T-helper 1 cell (primary cell): ENCODE measurements at places on chromosomes 2 and 18.

- no peak for DNase-seq
These were observed 64.0 kb downstream of the INPP4A start for GRCh38 chr2:98508709-98509066.

DNA sequence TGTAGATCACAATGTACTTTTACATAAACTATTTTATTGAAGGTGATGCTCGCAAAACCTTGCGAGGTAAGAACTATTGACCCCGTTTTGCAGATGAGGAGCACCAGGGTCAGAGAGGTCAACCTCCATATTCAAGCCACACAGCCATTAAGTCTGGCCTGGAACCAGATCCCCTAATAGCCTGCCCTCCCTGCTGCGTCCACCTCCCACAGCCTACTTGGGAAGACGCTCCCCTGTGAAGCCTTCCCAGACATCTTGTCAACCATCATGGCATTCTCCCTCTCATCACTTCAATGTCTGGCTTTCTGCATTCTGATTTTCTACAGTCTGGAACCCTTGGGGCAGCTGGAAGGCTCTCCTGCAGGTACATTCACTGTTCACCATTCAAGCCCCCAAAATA is 101.0 kb downstream of the TTC32 start:
- no peak for DNase-seq

- no peak for DNase-seq
These were observed 2043.3 kb upstream of the PIK3C3 start for GRCh38 chr18:39911716-39912115.

- DNase-seq = no peak
These were observed 98.2 kb downstream of the EIPR1 start for GRCh38 chr2:3279236-3279960.

DNA sequence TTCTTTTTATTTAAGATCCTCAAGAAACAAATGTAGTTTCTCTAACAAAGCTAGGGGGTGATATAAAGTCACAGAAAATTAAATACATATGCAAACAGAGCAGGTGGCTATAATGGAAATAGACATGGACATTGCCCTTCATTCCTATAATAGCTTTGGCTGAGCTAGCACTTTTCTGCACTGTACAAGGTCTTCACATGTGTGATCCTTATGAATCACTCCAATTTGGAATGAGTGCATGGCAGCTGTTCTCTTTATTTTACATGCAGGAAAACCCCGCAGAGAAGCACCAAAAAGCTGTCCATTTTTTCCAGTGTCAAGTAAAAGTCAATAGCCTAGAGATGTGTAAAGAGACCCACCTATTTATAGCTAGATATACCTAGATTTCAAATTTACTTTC is 747.4 kb upstream of the SLC8A1 start:
- DNase-seq = no peak

- no peak for DNase-seq
These were observed 158.2 kb downstream of the L3MBTL4 start for GRCh38 chr18:6256521-6256920.

DNA sequence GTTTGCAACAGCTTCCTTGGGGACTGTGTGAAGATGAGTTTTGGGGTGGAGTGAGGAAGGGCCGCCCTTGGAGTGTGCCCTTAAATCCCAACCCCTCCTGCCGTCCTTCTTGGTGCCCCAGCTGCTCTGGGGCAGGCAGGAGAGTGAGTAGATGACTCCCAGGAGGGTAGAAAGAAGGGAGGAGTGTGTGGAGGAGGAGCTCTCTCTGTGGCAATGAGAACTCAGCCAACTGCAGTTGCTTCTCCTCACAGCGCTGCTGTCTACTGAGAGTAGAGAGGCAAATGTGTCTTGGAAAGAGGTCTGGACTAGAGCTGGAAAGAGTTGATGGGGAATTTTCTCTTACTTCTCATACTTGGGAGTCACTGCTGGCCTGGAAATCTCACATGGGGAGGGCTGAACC is 21.8 kb upstream of the SIX2 start:
- no peak for DNase-seq

DNA sequence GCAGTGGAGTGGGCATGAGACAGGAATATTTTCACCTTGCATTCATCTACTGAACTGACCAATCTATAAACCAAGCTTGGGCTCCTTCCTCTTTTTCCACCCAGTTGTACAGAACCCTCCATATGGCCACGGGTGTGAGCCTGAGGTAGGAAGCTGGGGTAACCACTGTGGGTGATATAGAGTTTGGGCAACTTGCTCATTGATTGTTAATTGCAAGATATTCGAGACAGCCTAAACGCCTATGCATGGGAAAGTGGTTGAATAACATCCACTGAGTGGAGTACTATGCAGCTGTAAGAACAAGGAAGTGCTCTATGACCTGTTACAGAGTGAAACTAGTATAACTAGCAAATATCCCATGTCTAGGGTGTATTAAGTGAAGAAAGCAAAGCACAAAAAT is 7.3 kb upstream of the VAPA start:
- no peak for DNase-seq

- no peak for DNase-seq
These were observed 50.3 kb downstream of the INHBB start for GRCh38 chr2:120396013-120396860.

DNA sequence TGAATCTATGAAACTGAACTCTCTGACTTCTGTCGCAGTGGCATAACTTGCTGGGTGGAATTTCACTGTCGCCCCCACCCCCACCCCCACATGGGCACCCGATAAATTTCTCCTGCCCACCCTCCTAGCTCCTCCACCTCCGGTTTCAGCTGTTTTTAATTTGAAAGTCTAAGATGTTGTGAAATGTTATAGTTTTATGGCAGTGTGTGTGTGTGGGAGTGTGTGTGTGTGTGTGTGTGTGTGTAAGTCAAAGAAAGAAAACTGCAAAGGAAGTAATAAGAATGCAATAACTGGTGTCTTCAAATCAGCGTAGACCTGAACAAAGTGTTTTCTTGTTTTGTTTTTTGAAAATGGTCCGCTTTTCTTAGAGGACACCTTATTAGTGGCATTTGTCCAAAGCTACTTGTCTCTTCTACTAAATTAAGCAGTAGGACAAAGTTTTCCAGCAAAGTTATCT is 388 bp downstream of the DTNA start:
- no peak for DNase-seq

DNA sequence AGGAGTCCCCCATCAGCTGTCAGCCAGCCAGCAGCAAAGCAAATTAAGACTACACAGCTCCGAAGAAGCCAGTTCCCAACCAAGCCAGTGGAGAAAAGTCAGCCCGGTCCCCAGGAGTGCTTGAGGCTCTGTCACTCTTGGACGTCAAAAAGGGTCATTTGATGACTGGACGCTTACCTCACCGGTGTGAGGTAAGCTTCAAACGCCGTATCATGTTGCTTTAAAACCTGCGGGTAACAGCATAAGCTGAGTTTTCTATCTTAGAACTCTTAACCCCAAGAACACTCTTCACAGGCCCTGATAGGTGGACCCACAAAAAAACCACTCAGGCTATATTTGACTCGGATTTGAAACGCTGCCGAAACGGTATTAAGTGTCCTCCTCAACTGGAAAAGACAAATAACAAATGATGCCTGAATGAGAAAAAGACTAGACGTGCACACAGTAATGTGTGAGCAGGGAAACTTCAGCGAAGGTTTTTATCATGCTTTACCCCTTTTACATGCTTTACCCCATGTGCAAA is 682 bp upstream of the LNPK start:
- DNase-seq = no peak

DNA sequence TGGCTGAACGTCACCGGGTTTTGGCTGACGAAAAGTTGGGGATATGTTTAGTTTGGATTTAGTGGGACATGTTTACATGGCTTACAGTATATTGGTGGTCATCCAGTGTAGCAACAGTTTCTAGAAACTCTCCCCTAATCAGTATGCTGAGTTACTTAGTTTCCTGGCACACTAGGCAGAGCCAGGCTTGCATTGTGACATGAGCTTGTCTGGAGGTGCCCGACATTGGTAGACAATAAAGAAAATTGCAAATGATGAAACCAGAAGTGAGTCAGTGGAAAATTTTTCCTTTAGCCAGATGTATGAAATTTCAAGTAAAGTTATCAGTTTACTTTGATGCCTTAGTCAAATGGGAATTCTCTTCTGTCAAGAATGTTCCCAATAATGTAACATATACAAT is 276.1 kb downstream of the RDH14 start:
- DNase-seq = no peak

DNA sequence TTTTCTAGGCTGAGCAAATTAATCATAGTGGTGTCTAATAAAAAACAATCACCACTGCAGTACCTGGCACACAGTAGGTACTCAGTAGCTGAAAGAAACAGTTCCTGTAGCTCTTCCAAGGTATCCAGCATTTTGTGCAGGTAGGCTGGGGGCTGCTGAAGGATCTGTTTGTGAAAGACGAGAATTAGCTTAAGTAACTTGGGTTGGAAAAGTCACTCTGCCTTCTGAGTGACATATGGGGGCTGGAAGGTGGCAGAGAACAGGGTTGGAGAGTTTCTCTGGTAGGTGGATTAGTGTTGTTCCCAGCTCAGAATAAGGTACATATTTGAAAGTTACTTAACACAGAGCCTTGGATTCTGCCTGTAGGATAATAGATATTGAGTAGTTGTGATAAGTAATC is 72.8 kb downstream of the FMNL2 start:
- no peak for DNase-seq

- no peak for DNase-seq
These were observed 228.9 kb downstream of the RNF144A start for GRCh38 chr2:7146151-7146550.

- no peak for DNase-seq
These were observed 11.4 kb downstream of the DARS1 start for GRCh38 chr2:135974036-135974435.

- DNase-seq = peak; percentile 27
These were observed 80.0 kb downstream of the GFPT1 start for GRCh38 chr2:69306822-69307578.

- no peak for DNase-seq
These were observed 215.6 kb upstream of the SMAD7 start for GRCh38 chr18:49166327-49166726.

DNA sequence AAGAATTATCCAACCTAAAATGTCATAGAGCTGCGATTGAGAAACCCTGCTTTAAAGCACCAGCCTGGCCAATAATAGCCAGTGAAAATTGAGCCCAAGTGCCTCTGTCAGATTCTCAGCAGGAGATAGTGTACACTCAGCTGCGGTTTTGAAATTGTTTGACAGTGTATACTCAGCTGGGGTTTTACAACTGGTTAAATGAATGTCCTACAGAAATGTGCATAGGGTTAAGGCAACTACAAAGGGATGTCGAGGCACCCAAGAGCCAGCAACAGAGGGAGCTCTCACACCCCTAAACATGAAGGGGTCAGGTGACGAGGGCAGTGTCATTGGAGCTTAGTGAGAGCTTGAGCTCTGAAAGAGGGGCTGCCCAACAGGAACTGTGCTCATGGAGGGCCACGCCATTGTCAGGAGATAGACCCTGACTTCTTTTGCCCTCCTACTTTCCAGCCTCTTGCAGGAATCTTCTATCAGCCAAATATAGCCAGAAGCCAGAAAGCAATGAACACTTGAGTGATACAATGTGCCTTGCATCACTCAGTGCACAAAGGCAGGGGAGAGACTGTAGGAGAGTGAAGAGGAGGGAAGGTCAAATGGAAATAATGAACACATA is 15.1 kb downstream of the ACTG2 start:
- DNase-seq = peak; percentile 38

GRCh38 chr2:184793176-184793575 is 194.8 kb downstream of the ZNF804A start:
- no peak for DNase-seq

GRCh38 chr2:31270822-31271231 is 36.9 kb downstream of the EHD3 start:
- DNase-seq = no peak

DNA sequence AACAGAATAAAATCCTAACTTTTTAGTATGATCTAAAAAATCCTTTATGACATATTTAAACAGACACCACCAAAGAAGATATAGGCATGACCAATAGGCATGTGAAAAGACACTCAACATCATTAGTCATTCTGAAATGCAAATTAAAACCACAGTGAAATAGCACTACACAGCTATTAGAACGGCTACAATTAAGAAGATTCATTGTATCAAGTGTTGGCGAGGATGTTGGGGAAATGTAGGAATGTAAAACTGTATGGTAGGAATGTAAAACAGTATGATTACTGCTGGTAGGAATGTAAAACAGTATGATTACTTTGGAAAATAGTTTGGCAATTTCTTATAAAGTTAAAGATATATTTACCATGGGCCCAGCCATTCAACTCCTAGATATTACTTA is 253.3 kb upstream of the TCF4 start:
- no peak for DNase-seq

DNA sequence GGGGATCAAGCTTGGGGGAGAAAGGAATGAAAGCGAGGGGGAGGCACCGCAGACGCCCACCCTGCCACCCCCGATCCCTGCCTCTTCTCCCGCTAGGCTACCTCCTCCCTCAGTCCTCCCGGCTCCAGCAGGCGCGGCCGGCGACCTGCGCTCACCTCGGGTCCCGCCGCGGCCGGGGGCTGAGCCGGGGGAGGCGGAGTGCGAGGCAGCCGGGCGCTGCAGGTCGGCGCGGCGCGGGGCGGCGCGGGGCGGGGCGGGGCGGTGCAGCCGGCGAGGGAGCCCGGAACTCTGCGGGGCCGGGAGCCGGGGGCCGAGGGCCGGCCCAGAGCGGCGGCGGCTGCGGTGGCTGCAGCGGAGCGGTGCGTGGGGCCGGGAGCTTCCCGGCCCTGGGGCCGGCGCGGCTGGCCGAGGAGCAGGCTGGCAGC is 477 bp downstream of the ACVR1 start:
- DNase-seq = peak; percentile 52

GRCh38 chr18:32881009-32881408 is 108.2 kb upstream of the KLHL14 start:
- DNase-seq = no peak

GRCh38 chr18:31162825-31163435 is at the start of gene DSC1:
Gene DSC1 (minus strand): TSS chr18:31162856. CDS start chr18:31162594, 262 bp downstream.
- DNase-seq = no peak

DNA sequence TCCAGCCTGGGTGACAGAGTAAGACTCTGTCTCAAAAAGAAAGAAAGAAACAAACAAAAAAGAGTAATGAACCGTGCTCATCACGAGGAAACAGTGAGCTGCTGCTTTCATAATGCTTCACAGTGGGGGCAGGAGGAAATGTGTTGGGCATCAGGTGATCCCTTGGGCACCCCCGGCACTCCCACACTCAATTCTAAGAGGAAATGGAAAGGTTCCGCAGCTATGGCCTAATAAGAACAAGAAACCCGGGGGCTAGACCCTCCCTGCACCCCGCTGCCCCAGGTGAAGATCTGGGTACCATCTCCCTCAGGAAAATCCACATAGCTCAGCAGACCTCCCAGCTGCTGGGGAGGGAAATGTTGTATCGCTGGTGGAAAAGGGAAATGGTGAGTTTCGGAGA is 118.9 kb downstream of the LPIN1 start:
- no peak for DNase-seq

DNA sequence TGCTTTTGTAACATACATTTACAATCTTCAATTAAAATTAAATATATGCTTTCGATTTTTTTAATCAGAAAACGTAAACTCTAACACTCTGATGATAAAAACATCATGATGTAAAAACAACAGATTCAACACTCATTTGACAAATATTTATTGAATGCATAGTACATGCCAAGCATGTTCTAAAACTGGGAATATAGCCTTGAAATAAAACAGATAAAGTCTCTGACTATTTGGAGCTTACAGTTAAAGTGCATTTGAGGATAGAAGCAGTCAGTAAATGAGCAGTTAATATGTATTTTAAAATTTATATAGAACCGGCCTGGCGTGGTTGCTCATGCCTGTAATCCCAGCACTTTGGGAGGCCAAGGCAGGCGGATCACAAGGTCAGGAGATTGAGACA is 47.8 kb downstream of the TMX3 start:
- no peak for DNase-seq
